ENCODE measurements at places on chromosomes 12 and 14.

DNA sequence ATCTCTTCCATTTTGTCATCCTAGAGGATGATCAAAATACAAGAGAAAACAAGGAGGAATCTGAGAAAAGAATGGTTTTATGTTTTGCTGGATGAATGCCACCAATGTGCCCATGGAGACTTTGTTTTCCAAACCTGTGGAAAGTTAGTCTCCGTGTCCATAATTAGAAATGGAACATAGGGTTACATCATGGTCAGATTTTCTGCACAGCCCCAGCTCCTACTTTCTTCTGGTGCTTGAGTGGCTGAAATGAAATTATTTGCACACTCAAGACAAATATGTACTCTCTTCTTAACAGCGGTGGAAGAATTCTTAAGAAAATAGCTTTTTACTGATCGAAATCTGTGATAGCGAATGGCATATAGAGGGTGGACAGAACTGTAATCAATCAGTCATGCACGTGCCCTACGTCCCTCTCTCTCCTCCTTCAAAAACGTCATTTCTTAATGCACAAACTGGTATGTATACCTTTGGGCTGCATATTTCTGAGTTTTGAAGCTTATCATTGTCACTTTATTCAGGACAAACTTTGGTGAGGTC, 825.2 kb downstream of the AACS start:
- no peak for DNase-seq

DNA sequence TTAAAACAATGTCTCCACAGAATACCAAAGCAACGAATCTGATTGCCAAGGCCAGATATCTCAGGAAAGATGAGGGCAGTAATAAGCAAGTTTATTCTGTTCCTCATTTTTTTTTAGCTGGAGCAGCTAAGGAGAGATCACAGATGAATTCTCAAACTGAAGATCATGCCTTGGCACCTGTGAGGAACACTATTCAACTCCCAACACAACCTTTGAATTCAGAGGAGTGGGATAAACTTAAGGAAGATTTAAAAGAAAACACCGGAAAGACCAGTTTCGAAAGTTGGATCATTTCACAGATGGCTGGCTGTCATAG, 994 bp downstream of the PRORP start:
- no peak for DNase-seq

DNA sequence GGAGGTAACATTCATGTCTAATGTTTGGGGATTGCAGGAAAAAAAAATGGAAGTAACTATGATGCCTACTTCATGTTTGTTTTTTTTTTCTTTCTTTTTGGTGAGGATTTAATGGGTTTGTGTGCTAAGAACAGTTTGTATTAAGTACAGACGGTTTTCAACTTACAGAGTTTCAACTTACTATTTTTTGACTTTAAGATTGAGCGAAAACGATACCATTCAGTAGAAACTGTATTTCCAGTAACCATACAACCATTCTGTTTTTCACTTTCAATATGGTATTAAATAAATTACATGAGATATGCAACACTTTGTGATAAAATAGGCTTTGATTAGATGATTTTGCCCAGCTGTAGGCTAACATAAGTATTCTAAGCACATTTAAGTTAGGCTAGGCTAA, 10.4 kb downstream of the TECPR2 start:
- no peak for DNase-seq

DNA sequence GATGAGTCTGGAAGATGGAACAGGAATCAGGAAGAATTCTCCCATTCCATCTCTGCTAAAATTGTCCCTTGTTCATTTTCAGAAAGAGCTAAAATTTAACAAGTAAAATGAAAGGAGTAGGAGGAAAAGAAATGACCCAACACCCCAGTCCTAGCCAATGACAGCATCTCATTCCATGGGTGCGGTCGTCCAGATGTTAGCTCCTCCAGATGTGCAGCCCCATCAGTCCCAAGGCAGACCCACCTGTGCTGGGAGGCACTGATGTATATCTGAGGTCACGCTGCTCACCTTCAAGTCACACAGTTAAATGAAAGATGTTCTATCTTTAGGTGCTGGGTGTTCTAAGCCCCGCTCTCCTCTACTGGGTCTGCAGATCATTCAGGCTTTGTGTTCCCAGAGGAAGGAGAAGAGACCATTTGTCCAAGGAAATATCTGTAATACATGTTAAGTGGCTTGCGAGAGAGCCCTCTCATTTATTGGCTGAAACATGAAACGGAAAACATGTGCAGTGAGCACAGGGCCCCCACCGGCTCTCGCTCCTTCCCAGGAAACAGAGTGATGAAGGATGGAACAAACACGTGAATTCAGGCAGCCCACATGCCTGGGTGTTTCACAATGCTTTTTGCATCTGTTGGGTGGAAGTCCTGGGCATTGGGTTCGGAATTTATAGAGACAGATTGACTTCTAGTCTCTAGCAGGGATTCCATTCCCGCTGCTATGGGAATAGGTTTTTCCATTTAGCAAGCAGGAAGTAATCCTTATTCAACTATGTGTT, 294.6 kb downstream of the NUAK1 start:
- no peak for DNase-seq

DNA sequence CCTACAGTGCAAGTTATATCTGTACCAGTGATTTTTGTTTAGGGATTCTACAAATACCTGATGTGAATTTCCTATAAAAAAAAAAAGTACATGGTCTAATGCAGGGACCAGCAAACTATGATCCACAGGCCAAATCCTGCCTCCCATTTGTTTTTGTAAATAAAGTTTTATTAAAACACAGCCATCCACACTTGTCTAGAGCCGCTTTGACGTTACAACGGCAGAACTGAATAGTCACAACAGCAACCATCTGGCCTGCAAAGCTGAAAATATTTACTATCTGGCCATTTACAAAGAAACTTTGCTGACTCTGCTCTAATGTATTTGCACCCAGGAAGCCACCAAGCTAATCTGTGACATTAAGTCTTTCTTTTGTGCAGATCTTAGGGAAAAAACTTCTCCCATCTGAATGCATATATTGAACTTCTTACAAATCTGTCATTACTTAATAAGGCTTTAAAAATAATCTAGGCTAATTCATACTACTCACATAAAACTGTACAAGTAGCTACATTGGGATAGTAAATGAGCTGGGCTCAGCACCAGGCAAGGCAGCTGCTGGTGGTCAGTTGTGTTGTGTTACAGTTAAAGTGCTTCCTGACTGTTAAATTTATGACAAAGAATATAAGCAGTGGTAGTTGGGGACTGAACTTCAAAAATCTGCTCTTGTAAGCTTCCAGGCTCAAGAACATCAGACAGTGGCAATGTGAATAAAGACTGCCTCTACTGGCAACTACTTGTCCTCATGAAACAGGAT, 303.3 kb downstream of the MED13L start:
- DNase-seq = no peak

- no peak for DNase-seq
These were observed 838.3 kb upstream of the ATXN7L3B start for GRCh38 chr12:73699318-73699717.

- no peak for DNase-seq
These were observed 111.9 kb downstream of the LRRK2 start for GRCh38 chr12:40336573-40337199.

DNA sequence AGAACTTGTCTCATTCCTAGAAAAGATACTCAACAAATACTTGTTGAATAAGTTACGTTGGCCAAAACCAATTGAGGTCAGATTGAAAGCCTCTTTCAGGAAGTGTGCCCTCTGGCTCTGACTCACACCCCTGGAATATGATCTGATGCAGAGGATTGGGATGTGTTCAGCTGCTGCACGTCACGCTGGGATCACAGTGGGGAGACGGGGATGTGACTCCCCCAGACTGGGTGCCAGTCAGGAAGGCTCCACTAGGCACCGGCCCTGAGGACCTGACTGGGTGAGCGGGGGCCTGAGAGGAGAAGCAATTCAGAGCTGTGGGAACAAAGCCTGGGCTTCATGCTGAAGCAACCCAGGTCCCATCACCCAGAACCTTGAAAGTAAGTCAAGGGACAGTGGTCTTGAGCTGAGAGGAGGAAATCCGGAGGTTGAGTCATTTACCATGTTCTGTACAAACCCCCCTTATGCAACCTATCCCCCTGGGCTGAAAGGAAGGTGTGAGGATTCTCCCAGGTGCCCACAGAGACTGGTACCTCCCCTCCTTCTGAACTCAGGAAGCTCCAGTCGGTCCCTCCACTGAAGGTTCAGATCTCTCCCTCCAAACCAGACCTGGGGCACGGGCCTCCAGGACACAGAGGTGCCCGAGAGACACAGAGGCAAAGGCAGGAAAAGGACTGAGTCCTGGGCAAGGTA, 3.9 kb downstream of the CEBPE start:
- DNase-seq = no peak

- DNase-seq = no peak
These were observed 107.3 kb downstream of the PIK3C2G start for GRCh38 chr12:18368594-18368993.

DNA sequence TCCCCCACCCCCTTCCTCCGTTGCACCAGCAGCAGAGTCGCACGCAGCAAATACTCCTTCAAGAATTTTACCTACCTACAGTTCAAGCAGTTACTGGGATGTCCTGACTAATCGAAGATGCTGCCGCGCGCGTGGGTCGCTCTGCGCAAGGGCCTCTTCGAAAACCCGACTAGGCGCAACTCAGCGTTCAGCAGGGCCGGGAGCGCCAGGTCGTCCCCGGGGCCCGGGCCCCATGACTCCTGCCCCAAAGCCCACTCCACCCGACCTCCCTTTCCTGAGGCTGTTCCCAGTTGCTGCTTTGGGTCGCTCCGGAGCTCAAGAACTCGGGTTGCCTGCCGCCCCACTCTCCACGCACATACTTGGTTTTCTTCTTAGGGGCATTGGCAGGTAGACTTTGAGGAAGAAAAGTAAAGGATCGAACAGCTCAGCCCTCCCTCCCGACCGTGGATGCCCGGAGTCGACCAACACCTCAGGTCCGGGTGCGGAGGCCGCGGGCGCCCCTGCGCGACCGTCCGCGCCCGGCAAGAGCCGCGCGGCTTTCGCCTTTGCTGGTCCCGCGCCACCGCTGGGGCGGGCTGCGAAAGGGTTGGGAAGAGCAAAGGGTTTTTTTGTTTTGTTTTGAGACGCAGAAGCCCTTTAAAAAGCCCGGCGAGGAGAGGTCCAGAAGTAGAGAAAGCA, 1.9 kb downstream of the BMP4 start:
- DNase-seq = no peak

DNA sequence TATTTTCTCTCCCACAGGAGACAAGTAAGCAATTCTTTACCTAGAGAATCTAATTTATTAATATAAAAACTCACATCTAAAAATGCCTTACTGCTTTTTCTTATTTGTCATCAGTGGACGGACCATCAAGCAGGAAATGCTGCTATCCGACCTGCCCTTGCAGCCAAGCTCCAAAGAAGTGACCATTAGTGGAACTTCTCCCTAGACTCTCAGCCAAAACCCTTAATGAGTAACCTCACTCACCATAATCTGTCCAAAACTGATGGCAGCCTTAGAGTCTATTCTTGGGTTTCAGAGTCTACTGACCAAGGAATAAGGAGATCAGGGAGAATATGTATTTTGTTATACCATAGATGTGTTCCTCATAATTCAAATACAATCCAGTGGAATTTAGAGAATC, 60.9 kb upstream of the CFL2 start:
- no peak for DNase-seq

DNA sequence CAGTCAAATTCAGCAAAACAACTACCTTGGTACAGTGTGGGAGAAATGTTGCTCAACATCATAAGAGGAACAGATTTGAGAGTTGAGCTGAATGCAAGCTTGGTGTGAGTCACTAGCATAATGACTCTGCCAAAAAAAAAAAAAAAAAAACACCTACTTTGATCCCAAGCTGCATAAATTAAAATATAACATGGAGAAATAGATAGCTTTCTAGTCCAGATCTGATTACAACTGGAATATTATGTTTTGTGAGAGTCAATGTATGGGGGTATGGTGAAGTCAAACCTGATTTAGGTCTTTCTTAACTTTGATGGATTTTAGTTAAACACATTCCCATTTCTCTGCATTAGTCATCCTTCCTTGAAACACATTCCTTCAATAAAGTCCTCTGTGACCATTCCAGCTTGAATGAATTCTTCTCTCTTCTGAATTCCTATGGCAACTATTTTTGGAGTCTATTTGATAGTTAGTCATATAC, 188.1 kb downstream of the SLC5A8 start:
- no peak for DNase-seq

DNA sequence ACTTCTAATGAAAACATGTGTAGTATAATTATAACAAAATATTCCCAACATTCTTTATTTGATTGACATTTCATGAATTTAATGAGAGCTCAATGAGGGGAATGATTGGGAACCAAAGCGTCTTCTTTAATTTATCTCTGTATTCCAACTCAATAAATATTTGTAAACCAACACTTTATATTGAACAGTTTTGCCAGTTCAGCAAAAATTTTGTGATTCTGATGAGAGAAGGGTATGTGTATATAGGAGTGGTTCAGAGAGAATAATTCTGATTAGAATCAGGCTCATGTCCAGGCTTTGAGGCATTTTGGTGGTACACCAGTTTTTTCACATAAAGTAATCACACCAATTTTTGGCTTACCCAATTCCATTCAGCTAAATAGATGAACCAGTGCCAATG, 564.2 kb downstream of the TMTC2 start:
- DNase-seq = no peak

GRCh38 chr12:48824112-48824511, 5.8 kb downstream of the CACNB3 start:
- no peak for DNase-seq

DNA sequence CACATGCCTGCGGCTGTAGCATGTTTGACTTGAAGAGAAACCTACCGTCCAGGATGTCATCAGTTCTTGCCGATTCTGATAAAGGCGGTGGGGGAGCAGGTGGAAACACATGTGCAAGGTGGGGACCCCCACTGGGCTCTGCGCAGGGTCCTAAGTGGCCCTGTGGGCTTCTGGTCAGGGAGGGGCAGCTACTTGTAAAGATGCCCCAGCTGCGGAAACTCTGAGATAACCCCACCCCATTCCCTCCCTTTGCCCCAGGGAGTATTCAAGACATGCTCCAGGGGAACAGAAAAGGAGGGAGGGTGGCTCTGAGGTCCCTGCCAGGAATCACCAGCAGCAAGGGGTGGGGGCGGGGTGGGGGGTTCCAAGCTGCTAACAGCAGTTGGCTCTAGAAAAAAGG, 67.6 kb downstream of the PIWIL1 start:
- no peak for DNase-seq

DNA sequence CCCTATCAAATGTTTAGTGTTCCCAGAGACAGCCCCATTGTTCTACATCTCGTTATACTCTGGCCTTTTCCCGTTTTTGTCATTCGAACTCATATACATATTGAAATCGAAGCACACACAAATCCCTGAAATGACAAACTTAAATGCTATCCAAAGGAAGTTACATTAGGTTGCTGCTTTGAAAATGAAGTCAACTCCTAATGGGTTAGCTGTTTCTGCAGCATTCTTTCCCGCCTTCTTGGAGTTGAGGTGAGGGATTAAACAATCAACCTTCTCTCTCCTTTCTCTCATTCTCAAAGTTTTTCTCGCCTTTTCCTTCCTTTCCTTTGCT, 642 bp upstream of the PHC1 start:
- DNase-seq = no peak

DNA sequence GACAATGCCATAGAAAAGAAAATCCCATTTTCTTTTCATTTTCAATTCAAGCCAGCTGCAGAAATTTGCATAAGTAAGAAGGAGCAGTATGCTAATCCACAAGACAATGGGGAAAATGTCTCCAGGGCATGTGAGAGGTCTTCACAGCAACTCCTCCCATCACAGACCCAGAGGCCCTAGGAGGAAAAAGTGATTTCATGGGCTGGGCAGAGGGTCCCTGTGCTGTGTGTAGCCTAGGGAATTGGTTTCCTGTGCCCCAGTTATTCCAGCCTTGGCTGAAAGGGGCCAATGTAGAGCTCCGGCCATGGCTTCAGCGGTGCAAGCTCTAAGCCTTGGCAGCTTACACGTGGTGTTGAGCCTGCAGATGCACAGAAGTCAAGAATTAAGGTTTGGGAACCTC, 211.4 kb downstream of the CCDC59 start:
- no peak for DNase-seq
